HEK293T (cell line): ENCODE measurements at places on chromosomes 12 and 14.

DNA sequence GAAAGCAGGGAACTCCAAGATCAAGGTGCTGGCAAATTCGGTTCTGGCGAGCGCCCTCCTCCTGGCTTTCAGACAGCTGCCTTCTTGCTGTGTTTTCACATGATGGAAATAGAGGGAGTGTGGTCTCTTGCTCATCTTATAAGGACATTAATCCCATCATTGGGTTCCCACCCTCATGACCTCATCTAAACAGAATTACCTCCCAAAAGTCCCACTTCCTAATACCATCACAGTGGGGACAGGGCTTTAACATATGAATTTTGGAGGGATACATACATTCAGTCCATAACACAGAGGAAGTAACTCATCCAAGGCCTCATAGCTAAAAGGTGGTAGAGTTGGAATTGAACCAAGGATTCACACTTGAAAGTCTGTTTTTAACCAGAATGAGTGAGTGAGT lies 28.6 kb downstream of the DYRK2 start:
- DNase-seq = no peak

DNA sequence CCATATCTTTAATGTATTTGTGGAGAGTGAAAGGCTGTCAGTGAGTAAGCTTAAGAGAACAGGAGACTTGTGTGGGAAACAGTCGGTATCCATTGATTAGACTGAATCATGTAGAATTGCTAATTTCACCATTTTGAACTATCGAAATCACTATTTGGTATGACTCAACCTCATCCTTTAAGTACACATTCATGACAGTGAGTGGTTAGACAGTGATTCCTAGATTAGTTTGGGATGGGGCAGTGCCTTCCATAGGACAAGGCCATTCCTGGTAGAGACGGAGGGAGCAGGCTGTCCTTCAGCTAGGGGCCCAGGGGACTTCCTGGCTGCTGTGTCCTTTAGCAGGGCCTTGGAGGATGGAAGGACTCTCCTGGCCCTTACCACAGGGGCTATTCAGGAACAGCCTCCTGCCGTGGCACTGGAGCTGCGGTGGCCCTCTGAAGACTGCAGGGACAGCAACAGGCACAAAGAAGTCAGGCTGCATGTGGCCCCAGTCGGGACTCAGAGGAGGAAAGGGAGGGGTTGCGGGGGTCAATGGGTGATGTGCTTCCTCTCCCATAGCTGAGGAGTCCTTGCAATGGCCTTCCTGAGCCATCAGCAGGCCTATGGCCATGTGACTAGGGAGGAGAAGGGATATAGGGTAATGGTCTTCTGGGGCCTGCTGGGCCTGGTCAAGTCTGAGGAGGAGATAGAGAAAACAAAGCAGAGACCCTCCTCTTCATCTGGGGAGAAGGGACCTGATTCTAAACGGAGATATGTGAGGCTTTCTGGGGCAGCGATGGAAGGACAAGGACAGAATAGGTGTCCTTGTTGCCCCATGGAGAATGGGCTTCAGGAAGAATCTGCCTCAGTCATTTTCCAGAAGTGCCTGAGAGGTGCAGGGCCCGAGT lies 11.2 kb downstream of the SERPINA1 start:
- DNase-seq = no peak

GRCh38 chr12:27998170-27998569 lies 25.6 kb upstream of the PTHLH start:
- DNase-seq = no peak

GRCh38 chr12:94100211-94100627 lies 48.2 kb upstream of the PLXNC1 start:
- no peak for DNase-seq

DNA sequence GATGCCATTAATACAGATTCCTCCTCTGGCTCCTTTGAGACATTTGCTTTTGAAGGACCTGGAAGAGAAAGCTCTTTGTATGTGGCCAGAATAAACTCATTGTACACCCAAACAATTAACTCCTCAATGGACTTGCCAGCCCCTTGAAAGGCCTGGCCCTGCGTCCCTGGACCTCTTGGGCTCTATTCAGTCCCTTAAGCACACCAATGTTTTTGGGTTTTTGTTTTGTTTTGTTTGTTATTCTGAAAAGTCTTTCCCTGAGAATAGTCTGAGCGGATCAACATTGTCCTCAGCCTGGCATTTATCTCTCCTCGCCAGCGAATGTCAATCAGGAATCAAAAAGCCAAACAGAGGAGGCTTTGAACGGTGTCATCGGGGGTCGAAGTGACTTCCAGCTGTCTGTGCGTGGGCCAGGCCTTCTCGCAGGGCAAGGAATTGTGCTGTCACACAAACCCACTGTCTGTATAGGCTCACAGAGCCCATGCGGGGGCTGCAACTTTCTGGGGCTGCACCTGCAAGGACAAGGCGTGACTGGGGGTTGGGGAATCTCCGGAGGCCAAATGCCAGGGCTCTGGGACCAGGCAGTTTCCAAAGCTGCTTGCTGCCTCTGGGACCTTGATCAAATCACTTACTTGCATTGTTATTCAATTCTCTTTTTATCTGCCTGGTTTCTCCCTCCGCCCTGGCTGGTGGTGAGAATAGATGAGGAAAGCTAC lies 108.3 kb downstream of the SMOC1 start:
- DNase-seq = no peak

GRCh38 chr12:63179224-63179623 lies 28.2 kb upstream of the AVPR1A start:
- DNase-seq = no peak

GRCh38 chr14:61502459-61503093 lies 181.2 kb downstream of the PRKCH start:
- no peak for DNase-seq
